ENCODE measurements at places on chromosomes 2 and 18. TPM values are rescaled to one million over a fixed set of nuclear protein-coding genes. Genes with fewer than 3 reads are reported as not detected.
A peak's percentile ranks its signal among the peaks of the same experiment; 100 is the strongest.

DNA sequence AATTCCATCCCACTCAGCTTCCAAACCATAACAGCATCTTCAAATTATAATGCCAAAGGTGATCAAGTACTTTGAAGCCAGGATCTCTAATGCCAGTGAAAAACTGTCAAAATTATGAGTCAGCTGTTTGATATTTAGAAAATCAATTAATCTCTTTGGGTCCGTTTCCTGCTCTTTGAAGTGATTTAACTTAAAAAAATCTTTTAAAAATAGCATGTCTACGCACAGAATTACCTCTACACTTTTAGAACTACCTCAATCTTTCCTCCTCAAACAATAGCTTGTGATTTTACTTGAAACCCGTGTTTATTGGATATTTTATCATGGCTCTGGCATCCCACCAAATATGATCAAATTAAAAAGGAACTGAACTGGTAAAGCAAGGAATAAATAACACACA, 31.3 kb upstream of the TANK start:
- no peak for DNase-seq

GRCh38 chr18:78704971-78705461, 274.6 kb upstream of the SALL3 start:
- no peak for DNase-seq

- DNase-seq = peak; percentile 18
Measured at GRCh38 chr2:26816893-26817292, 31.0 kb downstream of the CENPA start.

DNA sequence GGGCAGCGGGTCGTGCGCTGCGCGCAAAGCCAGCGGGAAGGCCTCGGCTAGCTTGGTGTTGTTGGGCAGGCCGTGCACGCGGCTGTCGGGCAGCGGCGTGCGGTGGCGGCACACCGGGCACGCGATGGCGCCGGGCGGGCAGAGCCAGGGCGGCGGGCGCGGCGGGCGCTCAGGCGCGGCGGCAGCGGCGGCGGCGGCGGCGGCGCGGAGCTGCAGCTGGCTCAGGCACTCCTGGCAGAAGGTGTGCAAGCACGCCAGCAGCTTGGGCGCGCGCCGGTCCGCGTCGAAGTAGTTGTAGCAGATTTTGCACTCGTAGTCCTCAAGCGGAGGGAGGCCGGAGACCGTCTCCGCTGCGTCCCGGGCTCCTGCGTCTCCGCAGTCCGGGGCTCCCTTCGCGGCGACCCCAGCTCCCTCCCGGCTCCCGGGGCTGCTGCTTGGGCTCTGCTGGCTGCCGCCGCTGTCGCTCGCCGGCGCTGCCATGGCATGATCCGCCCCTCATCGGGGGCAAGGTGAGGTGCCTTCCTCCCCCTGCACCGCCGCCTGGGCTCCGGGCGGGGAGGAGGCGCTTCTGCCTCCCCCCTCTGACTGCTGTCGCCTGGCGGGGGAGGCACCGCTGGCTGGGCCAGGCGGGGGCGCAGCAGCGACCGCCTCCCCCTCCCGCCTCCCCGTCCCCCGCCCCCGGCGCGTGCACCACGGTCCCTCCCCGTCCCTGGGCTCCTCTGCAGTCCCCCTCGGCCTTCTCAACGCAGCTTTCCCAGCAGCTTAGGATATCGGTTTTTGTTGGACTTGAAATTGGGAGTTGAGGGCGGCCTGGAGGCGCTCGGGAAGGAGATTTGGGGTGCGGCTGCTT, 21.0 kb upstream of the PAX3 start:
- DNase-seq = peak; percentile 22

DNA sequence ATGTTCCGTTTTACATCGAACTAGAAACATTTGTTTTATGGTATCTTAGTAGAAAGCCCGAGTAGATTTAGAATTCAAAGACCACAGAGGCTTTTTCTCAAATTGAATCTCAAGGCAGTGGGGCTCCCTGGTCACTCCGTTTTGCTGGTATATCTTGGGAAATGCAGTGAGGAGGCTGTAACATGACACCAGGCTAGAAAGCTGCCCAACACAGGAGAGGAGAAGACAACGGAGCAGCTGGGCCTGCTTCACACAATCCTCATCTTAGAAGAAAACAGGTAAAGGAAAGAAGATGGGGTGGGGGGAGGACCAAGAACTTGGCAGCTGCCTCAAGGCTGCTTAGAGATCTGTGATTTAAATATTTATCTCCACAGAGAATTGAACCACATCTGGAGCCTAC, 38.3 kb upstream of the EPB41L3 start:
- no peak for DNase-seq

DNA sequence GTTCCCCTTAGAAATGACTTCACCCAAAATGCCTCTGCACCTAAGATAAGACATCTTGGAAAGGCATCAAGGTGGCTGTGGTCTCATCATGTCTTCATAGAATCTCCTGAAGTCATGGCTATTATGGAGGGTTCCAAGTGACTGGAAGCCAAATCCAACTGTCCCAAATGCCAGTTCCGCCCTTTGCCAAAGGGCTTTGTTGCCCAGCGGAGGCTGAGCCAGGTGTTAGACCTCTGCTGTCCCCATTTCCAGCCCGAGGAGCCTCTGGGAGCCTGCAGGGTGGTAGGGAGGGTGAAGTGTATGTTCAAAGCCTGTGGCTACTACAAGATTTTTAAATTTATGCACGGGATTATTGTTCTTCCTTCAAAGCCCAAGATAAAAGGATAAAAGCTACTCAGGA, 25.7 kb downstream of the RHOB start:
- no peak for DNase-seq

DNA sequence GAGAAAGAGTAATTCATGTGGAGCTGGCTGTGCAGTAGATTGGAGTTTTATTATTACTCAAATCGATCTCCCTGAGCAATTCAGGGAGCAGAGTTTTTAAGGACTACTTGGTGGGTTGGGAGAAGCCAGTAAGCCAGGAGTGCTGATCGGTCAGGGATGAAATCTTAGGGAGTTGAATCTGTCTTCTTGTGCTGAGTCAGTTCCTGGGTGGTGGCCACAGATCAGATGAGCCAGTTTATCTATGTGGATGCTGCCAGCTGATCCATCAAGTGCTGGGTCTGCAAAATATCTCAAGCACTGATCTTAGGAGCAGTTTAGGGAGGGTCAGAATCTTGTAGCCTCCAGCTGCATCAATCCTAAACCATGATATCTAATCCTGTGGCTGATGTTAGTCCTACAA, 17.0 kb upstream of the UGT1A8 start:
- no peak for DNase-seq

- no peak for DNase-seq
Measured at GRCh38 chr18:75137346-75137877, 71.5 kb downstream of the PTGR3 start.

GRCh38 chr2:182647499-182647787, 68.6 kb upstream of the DNAJC10 start:
- DNase-seq = no peak

- no peak for DNase-seq
Measured at GRCh38 chr2:62221141-62221540, 25.2 kb downstream of the B3GNT2 start.

DNA sequence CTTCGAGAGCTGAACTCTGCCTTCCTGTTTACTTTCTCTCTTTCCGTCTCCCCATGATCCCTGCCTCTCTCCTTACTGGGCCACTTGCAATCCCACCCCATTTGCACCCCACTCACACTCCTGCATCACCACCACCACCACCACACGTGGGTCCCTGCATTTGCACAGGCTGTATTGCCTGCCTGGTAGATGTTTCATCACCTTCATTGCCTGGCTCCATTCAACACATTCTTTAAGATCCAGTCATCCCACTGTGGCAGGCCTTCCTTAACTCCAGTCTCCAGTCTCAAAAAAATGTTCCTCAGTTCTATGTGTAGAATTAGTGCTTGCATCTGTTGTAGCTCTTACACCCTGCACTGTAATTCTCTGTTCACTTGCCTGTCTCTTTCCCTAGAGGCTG, 13.9 kb downstream of the NOSTRIN start:
- DNase-seq = peak; percentile 61

DNA sequence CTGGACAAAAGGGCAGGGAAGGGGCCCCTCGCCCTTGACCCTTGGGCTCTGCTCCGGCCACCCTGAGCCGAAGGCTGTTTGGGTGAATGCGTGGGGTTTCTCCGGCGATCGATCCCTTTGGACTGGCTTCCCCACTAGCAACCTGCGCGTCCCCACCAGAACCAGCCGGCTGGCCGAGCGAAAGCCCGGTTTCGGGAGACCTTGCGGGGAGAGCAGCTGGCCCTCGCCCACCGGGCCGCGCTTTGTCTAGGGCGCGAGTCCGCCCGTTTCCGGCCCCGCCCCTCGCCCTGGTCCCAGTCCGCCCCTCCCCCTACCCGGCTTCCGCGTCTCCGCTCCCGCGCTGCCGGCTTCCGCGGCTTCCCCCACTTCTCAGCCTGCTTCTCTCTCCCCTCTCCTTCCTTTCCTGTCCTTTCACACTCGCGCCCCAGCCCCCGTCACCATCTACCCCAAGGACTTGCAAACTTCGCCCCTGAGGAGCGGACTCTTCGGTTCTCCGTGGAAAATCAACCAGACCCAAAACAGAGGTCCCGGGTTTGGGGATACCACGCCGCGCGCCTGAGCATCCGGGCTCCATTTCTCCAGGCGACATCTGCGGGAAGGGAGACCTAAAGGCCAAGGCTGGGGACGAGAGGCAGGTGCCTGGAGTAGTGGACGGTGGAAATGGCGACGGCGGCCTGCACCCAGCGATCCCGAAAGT, 48.0 kb upstream of the ATP6V1B1 start:
- no peak for DNase-seq

GRCh38 chr2:28193630-28194403, 198.8 kb upstream of the FOSL2 start:
- DNase-seq = peak; percentile 21

GRCh38 chr2:239926587-239927232, 98.4 kb downstream of the NDUFA10 start:
- DNase-seq = no peak

GRCh38 chr18:44586782-44587524, 93.7 kb upstream of the SETBP1 start:
- DNase-seq = no peak

- DNase-seq = peak; percentile 2
Measured at GRCh38 chr2:229910832-229911412, 10.9 kb downstream of the TRIP12 start.

DNA sequence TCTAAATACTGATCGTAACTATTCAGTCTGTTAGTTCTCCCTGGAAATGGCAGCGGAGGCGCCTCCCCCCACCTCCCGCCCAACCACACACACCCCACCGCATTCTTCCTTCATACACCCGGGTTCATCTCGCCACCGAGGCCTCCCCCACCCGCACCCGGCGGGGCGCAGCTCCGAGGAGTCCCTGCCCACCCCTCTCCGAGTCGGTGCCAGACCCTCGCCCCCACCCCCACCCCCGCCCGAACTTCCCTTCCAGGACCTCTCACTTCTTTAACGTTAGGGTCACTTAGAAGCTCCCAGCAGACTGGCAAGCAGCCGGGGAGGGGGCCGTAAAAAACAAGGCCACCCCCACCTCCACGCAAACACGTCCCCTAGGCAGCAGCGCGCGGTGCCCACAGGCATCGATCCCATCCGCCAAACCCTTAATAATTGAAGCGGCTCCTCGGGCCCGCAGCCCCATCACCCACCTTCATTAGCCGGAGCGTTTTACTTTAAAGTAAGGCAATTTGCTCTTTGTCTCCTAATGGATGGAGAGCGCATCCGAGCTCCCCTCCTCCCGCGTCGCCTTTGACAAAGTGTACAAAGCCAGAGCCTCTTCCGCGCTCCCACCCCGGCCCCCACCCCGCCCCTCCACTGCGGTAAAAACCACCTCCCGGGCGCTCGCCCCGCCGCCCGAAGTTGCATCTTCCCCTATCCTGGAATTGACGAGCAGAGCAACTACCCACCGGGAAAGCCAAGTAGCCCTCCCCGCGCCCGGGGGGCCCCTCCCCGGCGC, 624 bp downstream of the ZNF516 start:
- DNase-seq = peak; percentile 19

DNA sequence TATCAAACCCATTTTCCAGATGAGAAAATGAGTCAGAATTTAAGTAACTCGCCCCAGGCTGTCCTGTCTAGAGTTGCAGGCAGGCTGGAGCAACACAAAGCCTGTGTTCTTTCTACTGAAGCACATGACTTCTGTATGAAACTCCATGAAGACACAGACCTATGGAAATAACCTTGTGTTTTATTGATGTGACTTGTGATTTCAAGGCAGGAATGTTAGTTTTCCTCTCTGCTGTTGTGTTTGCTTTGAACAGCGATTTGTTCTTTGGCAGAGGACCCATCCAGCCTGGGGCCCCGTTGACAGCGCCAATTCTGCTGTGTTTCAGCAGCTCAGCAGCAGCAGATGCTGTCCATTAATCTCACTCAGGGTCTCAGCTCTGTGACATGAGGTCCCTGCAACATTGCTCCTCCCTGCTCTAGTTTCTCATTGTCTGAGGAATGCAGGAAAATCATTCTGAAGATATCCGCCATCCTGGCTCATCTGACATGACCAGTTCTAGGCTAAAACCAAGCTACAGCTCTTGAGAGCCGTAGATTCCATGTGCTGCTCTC, 344.3 kb upstream of the RAB12 start:
- peak; percentile 42 for DNase-seq

GRCh38 chr18:78966793-78967106, 12.9 kb upstream of the SALL3 start:
- DNase-seq = no peak

CFAP221 gene
- total RNA-seq = not detected

GATA6 gene
- total RNA-seq = 1.0 TPM

REV1 gene
- total RNA-seq = 36.3 TPM

KCNJ3 gene
- total RNA-seq = not detected

DCC gene
- total RNA-seq = not detected

KCNG2 gene
- not detected for total RNA-seq

VSNL1 gene
- 5.0 TPM for total RNA-seq

ANKRD23 gene
- 3.4 TPM for total RNA-seq

SOWAHC gene
- 33.0 TPM for total RNA-seq

EMILIN2 gene
- 1.3 TPM for total RNA-seq

TMEM169 gene
- 0.27 TPM for total RNA-seq
